Choroid plexus epithelial cell (primary cell): ENCODE measurements at places on chromosomes 7 and 10.

DNA sequence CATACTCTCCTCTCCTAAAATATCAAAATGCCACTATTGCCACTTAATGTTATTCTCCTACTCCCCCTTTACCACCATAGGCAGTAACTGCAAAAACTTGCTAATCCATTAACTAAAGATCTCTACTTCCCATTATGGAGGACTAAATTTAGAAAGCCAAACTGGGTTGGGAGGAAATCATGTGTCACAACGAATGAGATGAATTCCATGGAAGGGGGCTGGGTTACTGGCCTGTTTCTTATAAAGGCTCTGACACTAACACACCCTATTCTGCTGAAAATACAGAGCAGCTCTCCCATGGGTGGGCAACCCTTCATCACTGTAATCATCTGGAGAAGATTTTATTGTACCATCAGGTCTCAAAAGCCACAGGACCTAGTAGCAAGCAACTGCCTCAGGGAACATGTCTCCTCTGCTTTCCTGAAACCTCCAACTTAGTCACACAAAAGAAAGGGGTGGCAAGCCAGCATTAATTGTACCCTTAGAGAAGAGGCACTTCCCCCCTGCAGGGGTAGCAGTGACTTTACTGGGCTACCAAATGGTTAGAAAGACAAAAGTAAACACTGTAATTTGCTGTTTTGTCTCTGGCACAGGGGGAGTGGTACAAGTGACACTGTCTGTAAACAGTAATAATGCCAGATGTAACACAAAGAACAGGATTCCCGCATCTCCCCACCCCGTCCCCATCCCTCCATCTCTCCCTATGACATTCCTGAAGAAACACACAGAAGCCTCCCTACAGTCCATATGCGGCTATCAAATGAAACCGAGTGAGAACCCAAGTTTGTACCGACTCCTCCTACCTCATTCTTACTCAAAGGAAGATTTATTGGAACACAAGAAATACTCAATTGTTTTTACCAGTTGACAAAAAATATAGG lies 81.6 kb downstream of the ARMH3 start:
- peak; percentile 26 for DNase-seq

GRCh38 chr7:8327199-8327598 lies 65.2 kb upstream of the ICA1 start:
- DNase-seq, result no peak

DNA sequence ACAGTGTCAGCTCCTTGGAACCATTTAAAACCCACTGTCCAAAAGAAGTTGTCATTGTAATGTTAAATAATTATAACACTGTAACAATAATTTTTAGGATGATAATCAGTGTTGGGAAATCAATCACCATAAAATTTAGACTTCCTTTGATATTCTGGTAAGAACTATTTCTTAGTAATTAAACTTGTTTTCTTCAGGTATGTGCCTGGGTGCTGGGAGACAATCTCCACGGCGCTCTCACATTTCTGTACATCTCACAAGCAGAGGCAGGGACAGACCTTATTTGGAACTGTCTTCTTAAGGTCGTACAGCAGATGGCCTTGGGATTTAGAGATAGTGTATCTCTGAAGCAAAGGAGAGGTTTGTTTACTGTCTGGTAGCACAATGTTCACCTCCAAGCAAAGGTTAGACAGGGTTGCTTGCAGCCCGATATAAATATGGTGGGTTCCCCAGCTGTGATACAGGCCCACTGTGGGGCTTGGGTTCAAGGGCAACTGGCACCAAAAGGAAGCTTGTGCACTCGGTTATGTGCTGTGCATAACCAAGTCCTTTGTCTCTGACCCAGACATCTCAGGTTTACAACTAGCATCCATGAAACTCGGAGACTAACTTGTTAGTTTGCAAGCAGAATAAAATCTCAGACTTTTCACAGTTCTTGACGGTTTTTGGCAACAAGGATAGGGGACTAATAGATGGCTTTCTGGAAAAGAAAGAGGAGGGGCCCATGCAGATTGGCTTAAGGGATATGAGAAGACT lies 125.5 kb downstream of the RNF32 start:
- no peak for DNase-seq

DNA sequence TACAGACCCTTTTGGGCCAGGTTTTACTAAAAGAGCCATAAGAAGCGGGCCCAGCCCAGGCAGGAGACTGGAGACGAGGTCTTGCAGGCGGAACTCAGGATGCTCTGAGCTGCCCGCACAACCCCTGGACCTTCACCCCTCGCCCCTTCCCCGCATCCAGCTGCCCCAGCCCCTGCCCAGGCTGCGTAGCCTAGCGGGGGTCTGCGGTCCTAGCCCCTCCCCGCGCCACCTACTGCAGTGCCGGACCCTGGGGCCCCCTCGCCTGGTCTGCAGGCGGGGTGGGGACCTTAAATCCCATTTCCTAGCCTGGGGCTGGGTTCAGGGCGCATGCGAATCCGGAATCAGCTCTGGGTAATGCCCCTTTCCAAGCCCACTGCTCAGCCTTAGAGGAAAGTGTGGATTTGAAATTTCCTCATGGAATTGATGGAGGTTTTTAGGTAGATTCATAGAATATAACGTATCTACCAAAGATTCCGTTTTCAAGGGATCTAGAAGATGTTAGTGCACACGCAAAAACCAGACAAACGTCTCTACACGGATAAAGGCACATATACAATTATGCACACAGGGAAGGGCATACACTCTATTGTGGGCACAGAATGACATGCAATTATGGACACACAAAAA lies 546 bp upstream of the HOXA3 start:
- DNase-seq, result no peak

- DNase-seq, result peak; percentile 45
Observed at GRCh38 chr10:67819768-67820204, 18.2 kb downstream of the DNAJC12 start.

DNA sequence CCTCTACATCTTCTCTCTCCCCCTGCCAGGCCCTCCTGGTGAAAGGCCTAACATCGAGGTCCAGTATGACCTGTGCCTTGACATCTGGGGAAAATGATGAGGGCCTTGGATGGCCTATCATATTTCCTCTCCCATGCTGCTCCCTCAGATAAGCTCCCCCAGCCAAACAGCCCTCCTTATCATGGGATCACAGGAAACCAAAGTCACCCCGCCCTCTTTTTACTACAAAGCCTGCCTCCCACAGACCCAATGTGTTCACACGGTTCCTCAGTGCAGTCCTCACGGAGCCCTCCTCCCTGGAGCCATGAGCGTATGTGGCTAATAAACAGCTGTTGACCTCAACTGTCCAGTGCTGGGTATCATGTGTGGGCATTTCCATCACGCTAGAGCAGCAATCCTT lies 32.0 kb downstream of the C10orf90 start:
- DNase-seq, result no peak

- DNase-seq, result no peak
Observed at GRCh38 chr7:132996581-132997242, 85.2 kb downstream of the CHCHD3 start.

DNA sequence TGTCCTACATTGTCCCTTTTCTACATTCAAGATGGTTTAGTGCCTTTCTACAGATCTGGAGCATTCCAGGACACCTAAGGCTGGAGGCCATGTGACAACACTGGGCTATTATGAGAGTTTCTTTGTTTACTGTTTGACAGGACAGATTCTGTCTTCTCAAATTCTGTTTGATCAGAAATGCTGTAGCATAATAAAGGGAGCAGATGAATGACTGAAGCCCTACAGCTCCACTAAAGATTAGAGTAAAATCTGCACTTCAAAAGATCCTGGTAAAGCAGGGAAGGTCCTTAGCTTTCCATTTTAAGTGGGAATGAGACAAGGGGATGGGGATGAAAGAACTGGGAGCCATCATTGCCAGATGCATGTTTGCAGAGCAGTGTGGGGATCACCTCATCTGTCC lies 38.4 kb downstream of the TMEM229A start:
- no peak for DNase-seq

DNA sequence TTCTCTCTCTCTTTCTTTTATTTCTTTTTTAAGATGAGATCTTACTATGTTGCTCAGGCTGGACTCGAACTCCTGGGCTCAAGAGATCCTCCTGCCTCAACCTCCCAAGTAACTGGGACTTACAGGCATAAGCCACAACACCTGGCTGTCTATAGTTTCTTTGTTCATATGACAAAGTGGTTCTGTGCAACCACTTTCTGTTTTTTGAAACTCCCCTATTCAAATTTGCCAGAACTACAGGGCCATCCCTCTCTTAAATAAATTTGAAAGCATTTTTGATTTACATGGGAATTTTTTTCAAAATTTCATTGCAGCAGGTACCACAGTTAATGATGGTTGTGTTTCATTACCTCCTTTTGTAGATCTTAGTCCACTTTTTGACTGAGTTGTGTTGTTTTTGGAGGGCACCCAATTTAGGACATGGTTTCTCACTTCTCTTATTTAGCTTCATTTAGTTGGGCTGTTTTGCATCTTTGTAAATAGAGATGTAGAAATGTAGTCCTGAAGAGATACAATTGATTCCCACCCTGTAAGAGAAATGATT lies 119.2 kb downstream of the LRRC4 start:
- DNase-seq, result no peak
